ENCODE measurements at places on chromosomes 11 and 22.

- DNase-seq = no peak
Measured at GRCh38 chr22:48772286-48772907, 1055.3 kb downstream of the BRD1 start.

GRCh38 chr11:16169956-16170847 is 186.1 kb downstream of the SOX6 start:
- no peak for DNase-seq

GRCh38 chr11:64252003-64252872 is 908 bp downstream of the PLCB3 start:
- no peak for DNase-seq

- DNase-seq = no peak
Measured at GRCh38 chr22:43828998-43829782, 17.1 kb upstream of the EFCAB6 start.

GRCh38 chr11:118856314-118856713 is 27.4 kb upstream of the CXCR5 start:
- DNase-seq = no peak

DNA sequence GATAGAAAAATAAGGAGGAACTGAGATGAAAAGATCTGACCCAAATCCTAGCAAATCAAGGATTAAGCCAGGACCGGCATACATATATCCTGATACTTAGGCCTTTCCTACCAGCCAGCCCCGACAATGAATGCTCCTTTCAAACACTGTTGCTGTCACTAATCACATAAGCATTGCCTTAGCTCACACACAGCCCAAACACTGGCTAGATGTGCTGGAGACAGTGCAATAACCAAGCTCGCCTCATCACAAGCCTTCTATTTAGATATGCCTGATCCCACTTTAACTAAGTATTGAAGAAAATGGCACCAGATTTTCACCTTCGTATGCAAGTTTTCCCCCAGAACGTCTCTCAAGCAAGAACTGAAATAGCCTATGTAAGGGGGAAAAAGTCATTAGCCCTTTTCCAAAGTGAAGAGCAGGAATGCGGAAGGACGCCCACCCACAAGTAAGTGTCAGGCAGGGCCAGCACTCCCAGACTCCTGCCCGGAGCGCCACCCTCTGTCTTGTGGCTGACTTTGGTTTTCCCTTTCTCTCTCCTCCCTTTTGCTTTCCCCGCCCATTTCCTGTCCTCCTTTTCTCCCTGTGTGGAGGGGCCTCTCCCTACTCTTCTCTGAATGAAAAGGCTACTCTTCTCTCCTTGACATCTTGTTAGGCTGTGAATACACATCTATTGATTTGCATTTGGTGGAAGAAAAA is 8.9 kb upstream of the OPCML start:
- DNase-seq = no peak

DNA sequence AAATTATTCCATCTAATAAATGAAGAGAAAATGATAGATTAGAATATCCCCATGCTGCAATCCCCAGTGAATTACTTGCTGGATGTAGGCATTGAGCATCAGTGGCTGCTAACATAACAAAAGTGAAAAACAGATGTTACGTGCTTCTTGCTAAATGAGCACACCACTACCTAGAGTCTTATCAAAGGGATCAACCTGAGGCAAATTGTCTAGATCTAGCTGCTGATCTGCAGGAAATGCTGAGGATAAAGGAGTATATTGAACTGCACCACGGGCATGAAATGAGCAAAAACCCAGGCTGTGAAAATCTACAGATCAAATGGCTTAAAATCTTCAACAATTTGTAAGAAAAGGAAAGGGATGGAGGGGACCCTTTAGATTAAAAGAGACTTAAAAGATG is 45.3 kb upstream of the SCUBE2 start:
- no peak for DNase-seq

GRCh38 chr11:1336836-1337646 is 27.6 kb upstream of the TOLLIP start:
- peak; percentile 34 for DNase-seq
